ENCODE measurements at places on chromosomes 12 and 14.

DNA sequence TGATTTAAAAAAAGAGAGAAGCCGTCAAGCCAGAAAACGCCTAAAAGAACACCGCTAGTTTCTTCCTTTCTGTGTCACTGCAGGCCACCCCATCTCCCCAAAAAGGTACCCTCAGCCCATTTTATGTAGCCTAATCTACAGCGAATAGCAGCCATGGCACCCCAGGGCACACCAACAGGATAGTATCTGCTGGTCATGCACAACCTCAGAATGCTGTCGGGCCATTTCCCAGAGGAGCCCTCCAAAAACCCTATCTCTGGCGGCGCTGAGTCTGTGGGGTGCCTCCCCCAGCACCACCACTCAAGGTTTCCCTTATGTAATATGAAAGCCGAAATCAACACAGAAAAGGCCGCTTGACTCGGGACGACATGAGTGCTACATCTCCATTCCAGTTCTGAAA, 98.9 kb downstream of the BCL11B start:
- no peak for DNase-seq

DNA sequence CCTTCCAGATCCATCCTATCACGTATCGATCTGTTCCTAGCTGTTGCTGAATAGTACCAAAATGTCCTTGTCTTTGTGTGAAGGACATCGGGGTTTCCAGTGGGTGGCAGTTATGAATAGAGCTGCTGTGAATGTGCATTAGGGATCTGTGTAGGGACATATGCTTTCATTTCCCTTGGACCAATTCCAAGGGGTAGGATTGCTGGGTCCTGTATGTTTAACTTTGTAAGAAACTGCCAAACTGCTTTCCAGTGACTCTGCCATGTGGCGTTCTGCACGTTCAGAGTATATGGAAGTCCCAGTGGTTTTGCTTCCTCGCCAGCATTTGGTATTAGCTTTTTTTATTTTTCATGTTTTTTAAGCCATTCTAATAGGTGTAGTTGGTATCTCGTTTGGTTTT, 28.6 kb downstream of the PACS2 start:
- peak; percentile 25 for DNase-seq

DNA sequence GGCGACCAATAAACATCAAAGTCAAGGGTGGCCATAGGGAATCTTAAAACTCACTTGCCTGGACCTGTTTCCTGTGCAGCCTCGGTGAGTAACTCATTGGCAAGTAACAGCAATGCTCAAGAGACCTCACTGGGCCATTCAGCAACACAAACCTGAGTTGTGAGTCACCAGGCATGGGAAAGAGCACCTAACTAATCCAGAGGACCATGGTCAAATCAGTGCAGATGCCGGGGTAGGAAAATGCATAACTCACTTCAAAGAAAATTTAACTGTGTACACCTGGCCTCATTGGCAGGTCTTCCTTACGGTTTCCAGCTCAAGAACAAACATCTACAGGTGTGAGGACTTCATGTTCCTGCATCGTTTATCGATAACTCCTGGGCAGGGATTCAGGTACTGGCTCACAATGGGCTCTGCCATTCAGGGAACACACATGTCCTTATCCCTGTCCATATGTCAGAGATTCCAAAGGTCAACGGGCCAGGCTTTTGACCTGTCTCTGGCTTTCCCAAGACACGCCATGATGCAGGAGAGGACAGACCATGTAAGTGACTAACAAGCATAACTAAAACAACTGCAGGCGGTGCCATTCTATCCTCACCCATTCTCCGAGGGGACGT, 211.8 kb downstream of the ANO2 start:
- DNase-seq: no peak

DNA sequence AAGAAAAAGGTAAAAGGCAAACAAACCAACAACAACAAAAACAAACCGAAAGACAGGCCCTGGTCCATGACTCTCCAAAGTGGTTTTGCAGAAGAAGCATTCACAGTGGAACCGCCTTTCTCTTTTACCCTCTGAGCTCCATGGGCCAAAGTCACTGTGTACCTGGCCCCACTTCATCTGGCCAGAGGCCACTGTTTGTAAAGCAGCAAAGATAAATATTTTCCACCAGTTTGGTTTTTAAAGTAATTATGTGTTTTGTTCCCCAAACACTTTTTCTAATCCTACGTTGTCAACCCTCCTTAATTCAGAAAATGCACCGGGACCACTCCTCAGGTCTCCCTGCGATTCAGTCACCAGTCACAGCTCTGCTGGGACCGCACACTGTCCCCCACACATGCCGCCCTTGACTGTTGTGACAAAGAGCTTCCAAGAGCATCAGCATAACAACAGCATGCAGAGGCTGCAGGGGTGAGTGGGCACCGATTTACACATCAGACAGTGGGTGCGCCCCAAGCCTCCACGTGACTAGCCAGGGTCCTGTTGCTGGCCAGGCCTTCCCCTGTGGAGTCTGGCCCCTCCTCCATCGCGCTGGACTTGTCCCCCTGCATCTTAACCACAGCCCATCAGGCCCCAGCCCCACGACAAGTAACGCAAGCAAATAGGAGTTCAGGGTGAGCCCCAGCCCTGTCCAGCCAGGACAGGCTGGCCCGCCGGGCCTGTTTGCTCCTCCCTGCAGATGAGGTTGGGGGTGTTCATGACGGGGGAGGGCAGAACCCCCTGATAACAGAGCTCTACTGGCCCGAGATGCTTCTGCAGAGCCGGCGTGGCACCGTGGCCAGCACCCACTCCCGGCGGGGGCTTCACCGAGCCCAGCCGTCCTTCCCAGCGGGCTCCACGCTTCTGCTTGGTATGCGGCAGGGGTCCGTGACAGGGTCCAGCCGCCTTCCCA, 65.2 kb upstream of the DIO3 start:
- peak; percentile 15 for DNase-seq

DNA sequence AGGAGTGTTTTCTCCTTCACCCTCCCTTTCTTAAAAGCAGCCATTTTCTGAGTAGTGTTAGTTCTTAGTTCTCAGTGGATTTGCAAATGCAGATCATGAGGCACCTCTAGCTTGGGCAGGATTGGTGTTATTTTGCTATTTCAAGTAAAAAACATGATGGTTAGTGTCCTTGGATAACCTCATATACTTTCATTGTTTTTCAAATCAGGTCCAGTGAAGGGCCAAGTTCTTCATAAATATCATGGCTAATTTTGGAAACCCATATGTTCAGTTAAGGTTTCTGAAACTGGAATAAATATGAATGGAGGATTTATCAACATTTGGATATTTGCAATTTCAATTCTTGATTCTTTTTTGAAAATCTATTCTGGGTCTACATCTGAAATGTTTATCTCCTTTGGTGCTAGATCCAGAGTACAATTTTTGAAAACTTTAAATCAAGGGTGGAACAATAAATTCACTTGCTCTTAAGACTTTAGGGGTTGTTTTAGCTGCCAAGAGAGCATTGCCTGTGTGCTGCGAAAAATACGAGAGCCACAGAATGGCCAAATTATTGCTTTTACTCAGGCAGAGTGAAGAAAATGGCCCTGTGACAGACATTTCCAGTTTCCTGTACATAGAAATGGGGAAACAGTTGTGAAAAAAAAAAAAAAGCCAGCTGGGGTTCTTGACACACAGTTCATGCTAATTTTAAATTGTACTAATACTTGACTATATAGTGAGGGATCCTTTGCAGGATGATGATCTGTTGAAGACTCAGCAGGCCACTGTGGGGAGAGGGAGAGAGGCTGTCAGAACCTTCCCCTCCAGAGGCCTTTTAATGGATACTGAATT, 104.6 kb downstream of the BICD1 start:
- DNase-seq: no peak

DNA sequence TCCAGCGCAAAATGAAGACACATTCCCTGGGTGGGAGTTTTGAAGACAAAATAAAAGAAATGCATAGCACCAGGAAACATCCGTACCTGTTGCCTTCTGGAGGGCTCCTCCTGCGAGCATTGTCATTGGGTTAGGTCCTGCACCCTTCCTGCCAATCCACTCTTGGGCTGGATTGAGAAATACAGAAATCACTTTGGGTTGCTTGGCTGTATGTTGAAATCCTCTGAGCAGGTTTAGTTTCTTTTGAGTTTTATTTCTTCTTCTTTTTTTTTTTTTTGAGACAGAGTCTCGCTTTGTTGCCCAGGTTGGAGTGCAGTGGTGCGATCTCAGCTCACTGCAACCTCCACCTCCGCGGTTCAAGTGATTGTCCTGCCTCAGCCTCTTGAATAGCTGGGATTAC, 67.6 kb downstream of the ARF6 start:
- DNase-seq: no peak

DNA sequence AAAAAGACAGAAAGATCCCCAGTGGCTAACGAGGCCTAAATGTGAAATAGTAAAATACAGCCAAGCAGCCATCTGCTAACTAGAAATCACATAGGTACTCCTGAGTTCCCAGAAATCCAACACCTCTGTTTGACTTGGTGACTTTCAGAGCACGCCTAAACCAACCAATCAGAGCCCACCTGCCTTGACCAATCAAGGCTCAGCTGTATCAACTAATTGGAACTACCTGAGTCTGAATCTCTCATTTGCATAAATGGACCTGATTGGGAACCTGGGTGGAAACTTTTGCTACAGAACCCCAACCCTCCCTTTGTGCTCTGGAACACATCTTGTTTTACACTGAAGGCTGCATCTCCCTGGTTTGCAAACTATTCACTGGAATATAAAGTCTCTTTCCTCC, 5.1 kb upstream of the TCL1B start:
- DNase-seq: no peak

- DNase-seq: no peak
These were observed 45.7 kb downstream of the TAOK3 start for GRCh38 chr12:118326991-118327390.

GRCh38 chr12:130236446-130236845, 74.2 kb downstream of the FZD10 start:
- no peak for DNase-seq

GRCh38 chr14:75913183-75913582, 68.6 kb downstream of the TGFB3 start:
- no peak for DNase-seq

- peak; percentile 47 for DNase-seq
These were observed 3.1 kb downstream of the NR4A1 start for GRCh38 chr12:52054231-52054832.

DNA sequence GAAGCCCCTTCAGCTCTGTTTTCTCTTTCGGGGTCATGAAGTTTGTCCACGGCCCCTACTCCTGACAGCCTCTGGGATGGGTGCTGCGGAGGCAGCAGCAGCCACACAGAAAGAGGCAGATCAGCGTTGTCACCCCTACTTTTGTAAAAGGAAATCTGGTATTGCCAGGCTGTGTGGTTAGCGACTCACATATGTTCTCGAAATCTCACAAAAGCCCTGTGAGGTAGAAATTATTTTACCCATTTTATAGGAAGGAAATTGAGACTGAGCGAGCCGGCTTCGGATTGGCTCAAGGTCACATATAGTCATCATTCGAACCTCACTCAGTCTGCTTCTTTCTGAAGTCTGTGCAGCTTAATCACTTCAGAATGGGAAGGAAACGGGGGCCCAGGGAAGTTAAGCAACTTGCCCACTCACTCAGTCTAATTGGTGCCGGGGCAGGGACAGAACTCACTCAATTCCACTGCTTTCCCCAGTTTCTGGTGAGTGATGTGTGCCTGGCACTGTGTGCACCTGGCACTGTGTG, 1.1 kb upstream of the CKAP4 start:
- no peak for DNase-seq

GRCh38 chr14:56858422-56858821, 48.1 kb upstream of the OTX2 start:
- DNase-seq: no peak

GRCh38 chr14:100119251-100119650, 40.2 kb downstream of the DEGS2 start:
- DNase-seq: no peak

- no peak for DNase-seq
These were observed 16.1 kb downstream of the BIN2 start for GRCh38 chr12:51307655-51308593.

GRCh38 chr12:7130701-7131501, 730 bp downstream of the CLSTN3 start:
- DNase-seq: peak; percentile 63

DNA sequence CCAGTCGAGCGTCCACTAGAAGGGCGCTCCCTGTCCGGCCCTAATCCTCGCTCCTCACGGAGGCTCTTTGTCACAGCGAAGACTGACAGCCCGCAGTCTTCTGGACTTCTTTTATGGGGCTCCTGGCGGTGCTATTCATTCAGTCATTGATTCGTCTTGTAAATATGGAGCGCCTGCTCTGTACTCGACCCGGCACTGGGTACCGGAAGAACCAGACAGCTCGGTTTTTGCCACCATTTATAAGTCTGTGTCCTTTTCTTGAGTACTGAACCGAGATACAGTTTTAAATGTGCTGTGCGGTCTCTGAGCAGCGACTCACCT, 570 bp downstream of the DMAC2L start:
- DNase-seq: no peak

GRCh38 chr14:88618476-88618875, 55.6 kb downstream of the ZC3H14 start:
- no peak for DNase-seq

GRCh38 chr12:58765653-58766512, 154.4 kb downstream of the LRIG3 start:
- DNase-seq: no peak

- no peak for DNase-seq
These were observed 14.4 kb downstream of the ADCY6 start for GRCh38 chr12:48774516-48774915.

DNA sequence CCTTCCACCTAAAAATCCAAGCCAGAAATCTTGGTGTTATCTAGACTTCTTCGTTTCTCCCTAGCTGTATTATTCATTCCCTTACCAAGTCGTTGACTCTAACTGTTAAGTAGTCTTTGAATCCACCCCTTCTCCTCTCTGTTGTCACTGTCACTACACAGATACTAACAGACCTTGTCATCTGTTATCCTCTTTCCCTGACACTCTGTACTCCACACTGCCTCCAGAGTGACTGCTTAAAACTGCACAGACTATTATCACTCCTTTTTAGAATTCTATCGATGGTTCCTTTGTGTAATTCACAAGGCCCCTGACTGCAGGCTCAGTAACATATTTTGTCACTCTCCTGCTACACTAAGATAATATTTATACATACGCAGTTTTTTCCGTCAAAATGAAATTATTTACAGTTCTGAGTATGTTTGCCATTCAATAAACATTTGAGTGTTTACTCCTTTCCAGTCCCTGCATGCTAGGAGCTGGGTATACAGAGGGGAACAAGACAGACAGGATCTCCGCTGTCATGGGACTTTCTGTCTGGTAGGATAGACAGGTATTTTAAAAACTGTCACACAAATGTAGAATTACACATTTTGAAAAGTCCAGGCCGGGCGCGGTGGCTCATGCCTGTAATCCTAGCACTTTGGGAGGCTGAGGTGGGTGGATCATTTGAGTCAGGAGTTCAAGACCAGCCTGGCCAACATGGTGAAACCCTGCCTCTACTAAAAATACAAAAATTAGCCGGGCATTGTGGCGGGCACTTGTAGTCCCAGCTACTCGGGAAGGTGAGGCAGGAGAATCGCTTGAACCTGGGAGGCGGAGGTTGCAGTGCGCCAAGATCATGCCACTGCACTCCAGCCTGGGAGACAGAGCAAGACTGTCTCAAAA, 3.8 kb downstream of the MARS1 start:
- DNase-seq: no peak

DNA sequence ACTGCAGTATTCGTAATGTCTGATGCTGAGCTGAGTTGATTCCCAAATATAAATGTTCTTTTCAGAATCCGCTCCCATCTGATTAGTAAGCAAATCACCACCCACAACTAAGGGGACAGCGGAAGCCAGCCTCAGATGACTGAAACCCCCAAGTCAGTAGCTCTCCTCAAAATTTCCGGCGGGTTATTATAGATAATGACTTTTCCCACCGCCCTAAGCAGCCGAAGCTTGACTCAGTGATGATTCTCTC, 469 bp upstream of the LRFN5 start:
- DNase-seq: no peak

GRCh38 chr12:3723916-3724805, 28.7 kb downstream of the CRACR2A start:
- no peak for DNase-seq

- DNase-seq: no peak
These were observed 150.9 kb upstream of the PLEKHG7 start for GRCh38 chr12:92551853-92552397.
